BJ (cell line): ENCODE measurements at places on chromosomes 2 and 18.

GRCh38 chr2:100526868-100527267 lies 35.9 kb upstream of the PDCL3 start:
- DNase-seq: no peak

DNA sequence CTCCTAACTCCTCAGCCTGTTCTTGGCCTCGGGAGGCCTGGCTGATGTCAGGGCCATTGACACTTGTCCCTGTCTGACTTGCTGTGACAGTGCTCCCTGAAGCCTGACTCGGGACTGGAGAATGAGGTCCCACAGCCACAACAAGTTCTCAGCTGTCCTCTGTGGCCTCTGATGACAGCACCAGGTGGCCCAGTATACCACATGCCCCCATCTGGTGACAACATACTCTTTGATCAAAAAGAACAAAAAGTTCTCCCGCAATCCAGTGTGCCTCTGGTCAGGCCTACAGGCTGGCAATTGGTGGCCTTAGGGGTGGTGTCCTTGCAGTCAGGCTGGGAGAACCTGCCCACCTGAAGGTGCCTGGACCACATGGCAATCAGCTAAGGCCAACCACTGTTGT lies 102.6 kb downstream of the SEPTIN10 start:
- no peak for DNase-seq

DNA sequence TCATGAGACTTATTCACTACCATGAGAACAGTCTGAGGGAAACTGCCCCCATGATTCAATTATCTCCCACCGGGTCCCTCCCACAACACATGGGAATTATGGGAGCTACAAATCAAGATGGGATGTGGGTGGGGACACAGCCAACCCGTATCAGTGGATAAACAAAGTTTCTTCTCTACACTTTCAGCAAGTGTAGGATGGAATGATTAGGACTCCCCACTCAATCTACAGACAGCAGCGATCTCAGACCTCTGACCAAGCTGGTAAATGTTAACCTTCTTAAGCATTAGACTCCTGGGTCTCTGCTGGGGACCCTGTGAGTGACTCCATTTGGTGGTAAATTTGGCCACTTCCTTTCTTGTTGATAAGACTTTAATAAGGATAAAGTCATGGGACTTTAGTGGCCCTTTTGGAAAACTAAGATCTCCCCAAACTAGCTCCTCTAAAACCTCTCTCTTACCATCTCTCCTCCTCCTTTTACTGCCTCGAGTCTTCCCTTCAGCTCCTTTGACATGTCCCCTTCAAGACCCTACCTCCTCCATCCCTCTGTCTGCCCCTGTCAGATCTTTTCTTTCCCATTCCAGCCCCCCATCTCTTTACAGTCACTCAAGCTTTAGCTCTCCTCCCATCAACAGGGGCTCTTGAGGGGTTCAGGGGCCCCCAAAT lies 71.9 kb downstream of the MYL12B start:
- DNase-seq: no peak

GRCh38 chr18:79737426-79737825 lies 57.8 kb downstream of the CTDP1 start:
- no peak for DNase-seq

GRCh38 chr2:153871231-153872221 lies at the start of gene GALNT13:
TSS of gene GALNT13 (plus strand) at chr2:153871922.
- no peak for DNase-seq

DNA sequence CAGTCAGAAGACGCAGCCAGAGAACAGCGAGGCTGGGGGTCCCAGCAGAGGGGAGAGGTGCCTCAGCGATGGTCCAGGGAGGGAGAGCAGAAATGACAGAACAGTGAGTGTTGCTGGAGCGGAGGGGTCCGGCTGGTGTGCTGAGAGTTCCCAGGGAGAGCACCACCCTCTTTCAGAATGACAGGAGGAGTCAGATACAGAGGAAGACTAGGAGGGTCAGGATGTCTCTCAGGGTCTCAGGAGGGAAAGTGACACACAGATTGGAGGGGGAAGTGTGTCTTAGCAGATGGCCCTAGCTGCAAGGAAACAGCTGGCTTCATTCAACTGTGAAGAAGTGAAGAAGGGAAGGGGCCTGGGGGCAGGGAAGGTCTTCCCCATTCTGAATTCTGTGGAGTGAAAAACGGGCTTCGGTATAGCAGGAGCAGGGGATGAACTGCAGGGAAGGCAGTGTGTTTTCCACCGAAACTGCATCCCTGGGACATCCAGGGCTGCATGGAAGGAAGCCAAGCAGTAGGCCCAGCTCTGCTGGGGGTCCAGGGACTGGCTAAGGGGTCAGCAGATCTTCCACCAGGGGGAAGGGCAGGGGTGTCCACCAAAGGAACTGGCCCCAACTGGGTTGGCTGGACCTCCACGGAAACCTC lies 90.0 kb upstream of the OTOS start:
- DNase-seq: no peak

DNA sequence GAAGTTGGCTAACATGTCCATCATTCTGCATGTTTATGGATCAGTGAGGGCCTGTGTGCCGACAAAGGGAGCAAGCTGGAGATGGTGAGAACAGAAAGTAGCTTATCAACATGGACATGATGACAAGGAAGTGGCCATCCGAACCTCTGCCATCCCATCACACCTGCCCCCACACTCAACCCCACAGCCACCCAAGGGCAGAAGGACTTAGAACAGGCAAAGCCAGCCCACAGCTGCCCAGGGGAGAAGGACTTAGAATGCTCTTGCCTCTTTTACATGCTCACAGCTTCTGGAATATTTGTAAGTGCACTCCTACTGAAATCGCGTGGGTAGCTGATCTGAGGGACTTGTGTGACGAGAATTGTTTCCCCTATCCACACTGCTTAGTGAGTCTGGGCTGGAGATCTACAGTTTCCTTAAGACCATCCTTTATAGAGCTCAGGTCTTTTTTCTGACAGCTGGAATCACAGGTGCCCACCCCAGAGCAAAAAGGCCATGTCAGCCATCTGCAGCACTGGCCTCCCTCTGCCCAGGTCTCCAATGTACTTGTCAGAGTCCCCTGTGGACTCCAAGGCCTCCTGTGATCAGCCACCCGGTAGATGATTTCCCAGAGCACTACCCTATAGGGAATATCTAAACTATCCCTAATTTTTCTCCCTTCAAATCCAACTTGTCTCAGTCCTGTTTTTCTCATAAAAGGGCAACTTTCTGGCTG lies 154.1 kb downstream of the SMAD7 start:
- no peak for DNase-seq

DNA sequence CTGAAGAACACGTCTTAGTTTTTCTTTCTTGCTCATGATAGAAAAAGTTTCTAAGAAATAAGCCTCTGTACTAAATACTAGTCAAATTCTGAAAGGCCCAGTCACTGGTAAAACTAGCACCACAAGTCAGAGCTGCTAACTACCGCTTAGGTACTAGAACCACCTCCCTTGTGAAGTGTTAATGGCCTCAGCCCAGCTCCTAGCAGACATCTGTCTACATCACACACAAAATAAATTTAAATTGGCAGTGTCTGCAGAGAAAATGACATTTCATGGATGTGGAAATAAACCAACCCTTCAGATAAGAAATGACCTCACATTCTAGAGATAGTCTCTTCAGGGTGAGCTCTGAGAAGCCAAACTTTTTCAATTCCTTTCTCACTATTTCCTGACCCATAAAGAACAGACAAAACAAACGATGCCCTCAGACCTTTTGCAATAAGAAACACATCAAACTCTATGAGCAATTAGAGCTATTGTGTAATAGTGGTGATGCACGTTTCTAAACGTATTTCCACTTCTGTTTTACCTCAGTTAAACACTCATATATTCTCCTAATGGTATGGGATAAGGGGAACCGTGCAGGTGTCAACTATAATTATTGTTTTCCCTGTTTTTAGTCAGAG lies 70.3 kb upstream of the DSG1 start:
- no peak for DNase-seq

- DNase-seq: no peak
Observed at GRCh38 chr2:150486539-150487484, 655 bp downstream of the RND3 start.

GRCh38 chr2:130385709-130386108 lies 29.9 kb downstream of the PTPN18 start:
- DNase-seq: no peak

DNA sequence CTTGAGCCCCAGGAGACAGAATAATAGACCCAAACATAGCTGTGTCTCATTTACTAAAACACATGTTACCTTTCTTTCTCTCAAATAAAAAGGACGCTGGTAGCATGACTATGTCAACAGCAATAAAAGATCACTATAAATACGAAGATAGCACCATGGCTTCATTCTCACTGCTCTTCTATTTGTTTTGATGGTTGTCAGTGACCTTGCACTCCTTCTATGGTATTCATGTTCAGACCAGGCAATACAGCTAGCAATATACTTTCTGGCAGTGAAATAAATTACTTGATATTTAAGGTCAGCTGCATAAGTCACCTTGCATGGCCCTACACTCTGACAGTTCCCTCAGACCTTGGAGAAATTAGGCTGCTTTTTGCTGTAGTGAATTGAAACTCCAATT lies 263.2 kb upstream of the CDH7 start:
- DNase-seq: no peak

DNA sequence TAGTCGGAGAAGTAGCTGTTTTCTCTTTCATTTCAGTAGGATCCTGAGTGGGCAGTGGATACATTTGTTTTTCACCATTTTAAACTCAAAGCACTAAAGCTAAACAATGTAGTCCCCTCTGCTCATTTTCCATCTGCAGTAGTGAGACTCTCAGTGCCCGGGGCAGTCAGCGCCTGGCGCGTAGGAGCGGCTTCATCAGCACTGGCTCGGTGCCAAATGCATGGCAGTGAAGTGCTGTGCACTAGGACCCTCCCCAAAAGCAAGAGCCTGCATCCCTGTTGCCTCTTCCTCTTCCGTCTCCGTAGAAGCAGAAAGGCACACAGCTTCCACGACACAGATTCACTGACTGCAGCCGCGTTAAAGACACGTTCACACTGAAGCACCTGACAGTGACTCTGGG lies 19.0 kb upstream of the ESPNL start:
- DNase-seq: no peak

DNA sequence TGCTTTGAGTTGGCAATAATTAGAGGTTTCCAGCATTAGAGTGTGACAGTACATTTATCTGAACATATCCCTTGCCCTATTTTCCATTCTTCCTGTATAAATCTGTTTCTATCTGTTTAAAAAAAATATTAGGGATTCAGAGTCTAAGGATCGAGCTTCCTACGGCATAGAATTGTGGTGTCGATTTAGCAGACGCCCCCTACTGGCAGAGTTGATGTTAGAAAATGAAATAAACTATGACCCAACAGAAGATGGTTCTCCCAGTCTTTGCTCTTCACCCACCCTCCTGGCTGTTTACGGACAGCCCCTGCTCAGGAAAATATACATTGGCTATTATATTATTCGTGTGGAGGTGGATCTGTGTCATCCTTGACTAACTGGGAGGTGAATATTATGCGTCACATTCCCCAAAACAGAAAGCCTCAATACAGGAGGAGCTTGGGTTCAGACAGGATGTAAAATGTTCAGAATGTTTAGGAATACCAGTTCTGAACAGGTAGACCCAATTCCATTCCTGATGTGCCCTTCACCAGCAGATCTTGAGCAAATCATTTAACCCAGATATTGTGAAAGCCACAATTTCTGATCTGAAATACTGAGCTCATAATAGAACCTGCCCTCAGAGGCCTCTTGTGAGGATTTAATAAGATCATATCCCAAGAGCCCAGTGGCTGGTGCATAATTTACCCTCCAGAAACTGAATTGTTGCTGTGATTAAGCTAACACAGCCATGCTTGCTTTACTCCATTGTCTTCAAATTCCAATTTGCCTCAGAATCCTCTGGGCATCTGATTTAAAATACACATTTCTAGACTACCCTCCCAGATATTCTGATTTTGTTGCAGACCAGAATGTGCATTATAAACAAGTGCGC lies 10.8 kb upstream of the ERMN start:
- DNase-seq: no peak

- DNase-seq: no peak
Observed at GRCh38 chr18:49968644-49969309, 155.4 kb upstream of the ACAA2 start.

GRCh38 chr2:193228276-193228675 lies 1033.5 kb upstream of the TMEFF2 start:
- DNase-seq: no peak

DNA sequence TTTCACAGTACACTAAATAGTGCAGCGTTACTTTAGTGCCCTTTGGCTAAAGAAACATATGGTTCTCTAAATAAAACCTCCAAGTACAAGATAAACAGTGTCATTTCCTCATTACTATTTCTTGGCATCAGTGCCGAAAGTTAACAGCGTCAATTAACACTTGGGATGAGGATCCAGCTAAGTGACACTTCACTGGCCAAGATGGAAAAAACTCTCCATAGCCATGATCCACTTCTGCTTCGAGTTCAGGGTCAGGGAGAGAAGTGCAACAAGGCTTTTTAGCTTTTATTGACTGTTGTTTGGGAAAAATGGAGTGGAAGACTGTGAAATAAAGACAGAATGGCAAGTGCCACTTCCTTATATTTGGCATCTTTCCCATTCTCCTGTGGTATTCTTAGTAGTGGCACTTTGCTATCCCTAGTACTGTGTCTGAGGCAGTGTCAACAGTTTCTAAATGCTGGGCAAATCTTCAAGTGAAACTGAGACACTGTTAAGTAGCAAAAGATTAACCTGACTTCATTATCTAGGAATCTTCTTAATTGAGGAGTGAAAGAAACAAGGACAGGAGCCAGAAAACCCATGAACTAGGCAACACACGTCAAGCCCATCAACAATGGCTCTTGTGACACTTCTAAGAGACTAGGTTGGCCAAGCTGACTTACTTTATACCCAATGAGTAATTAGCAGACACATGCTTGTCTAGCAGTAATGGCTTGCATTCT lies 222.5 kb upstream of the SESTD1 start:
- no peak for DNase-seq

DNA sequence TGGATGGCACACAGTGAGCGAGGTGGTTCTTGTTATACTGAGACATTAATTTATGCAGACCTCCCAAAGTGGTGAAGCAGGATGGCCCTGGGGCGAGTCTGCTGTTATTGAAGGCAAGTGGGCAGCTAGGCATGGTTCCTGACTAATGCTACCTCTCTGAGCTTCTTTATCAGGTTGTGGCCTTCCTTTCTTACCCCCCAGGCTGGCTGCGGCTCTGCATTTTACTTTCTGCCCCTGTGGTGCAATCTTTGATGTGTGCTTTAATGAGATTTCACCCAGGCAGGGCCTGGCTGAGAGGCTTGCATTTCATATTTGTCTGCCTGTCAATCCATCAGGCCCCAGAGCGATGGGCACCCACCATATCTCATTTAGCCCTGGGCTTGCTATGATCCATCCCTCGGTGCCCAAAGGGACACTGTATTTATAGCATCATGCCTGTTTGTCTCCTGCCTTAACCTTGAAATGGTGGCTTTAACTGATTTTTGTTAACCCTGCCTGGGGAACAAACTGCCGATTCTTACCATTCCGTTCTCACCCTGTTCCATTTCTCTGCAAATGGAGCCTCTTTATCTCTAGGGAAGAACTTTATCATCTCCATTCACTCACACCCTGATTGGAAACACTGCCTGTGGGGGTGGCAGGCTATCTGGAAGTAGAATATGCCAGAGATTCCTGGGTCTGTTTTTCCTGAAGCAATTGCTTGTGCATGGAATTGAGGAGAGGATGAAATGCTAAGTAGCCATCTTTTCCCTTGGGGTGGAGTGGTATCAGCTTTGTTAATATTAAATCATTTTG lies 316.2 kb upstream of the THSD7B start:
- DNase-seq: no peak
